NCI-H187 (cell line): ENCODE measurements at places on chromosomes 2 and 18.

DNA sequence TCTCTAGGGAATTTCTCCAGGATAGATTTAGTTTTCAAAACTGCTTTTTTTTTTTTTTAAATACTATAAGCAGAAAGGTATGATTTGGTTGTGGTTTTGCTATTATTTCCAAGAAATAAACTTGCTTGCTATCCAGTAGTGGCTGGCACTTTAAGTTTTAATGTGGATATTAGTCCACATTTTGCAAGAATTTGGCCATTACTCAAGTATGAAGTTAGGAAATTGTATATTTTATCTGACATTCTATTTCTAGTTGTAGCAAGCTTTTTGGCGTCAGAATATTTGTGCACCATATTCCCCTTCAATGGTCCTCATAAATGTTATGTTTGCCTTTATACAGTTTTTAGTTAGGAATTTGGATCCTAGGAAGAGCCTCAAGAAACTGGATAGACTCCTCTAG, 226.3 kb downstream of the ZNF521 start:
- DNase-seq, result no peak

- DNase-seq, result no peak
These were observed 129.9 kb downstream of the PRPF40A start for GRCh38 chr2:152587187-152587947.

- no peak for DNase-seq
These were observed 187.5 kb upstream of the MC4R start for GRCh38 chr18:60560071-60560470.

- no peak for DNase-seq
These were observed 73.4 kb downstream of the SOCS6 start for GRCh38 chr18:70362258-70362657.

DNA sequence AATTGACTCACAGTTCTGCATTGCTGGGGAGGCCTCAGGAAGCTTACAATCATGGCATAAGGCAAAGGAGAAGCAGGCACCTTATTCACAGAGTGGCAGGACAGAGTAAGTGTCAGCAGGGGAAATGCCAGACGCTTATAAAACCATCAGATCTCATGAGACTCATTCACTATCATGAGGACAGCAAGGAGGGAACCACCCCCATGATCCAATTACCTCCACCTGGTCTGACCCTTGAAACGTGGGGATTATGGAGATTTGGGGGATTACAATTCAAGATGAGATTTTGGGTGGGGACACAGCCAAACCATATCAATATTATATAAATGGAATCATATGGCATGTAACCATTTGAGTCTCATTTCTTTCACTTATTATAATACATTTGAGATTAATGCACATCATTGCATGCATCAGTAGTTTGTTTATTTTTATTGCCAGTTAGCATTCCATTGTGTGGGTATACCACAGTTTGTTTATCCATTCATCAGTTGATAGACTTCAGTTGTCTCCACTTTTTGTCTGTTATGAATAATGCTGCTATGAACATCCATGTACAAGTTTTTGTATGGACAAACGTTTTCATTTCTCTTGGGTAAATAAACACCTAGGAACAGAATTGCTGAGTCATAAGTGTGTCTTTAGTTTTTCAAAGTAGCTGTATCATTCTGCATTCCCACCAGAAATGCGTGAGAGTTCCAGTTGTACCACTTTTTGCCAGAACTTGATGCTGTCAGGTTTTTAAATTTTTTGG, 5.8 kb upstream of the SRBD1 start:
- DNase-seq, result no peak

- DNase-seq, result no peak
These were observed 31.3 kb downstream of the MAL start for GRCh38 chr2:95056461-95057459.

GRCh38 chr2:198930170-198930569, 527.6 kb downstream of the SATB2 start:
- DNase-seq, result no peak

- DNase-seq, result no peak
These were observed 1.0 kb upstream of the HS6ST1 start for GRCh38 chr2:128319631-128320191.

DNA sequence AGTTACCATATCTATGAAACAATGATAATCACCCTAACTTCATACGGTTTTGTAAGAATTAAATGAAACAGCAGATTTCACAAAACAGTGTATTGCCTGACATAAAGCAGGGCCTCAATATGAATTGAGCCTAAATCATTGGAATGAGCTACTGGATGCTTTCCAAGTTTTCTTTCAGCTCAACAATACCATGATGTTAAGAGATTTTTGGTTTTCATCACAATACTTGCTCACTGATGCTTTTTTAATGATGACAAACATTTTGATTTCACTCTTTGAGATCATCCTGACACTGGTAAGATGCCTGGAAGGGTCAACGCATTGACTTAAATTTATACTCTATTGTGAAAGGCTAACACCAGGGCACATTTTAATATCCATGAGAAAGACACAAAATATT, 377.5 kb downstream of the ZNF521 start:
- no peak for DNase-seq

DNA sequence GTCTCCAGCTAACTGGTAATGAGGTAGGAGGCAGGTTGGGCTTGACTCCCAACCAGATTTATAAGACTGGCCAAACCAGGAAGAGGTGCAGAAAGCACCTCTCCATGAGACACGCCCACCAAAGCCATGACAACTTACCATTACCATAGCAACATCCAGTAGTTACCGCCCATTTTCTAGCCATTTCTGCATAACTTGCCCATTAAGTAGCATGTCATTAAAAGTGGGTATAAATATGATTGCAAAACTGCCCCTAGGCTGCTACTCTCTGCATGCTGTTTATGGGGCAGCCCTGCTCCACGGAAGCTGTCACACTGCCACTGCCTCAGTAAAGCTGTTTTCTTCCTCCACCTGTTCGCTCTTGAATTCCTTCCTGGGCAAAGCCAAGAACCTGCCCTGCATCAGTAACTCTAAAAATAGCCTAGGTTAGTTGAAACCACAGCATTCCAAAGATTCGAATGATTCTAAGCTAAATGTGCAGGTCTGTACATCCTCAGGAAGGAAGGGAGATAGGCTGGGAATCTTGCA, 131.9 kb downstream of the ATL2 start:
- DNase-seq, result no peak

- DNase-seq, result no peak
These were observed 381.9 kb downstream of the KCNJ3 start for GRCh38 chr2:155080373-155080772.

- no peak for DNase-seq
These were observed 83.1 kb downstream of the FBXO15 start for GRCh38 chr18:74064510-74064909.

- no peak for DNase-seq
These were observed 79.7 kb upstream of the TAF1B start for GRCh38 chr2:9763356-9764152.

- no peak for DNase-seq
These were observed 298.9 kb upstream of the TRIB2 start for GRCh38 chr2:12417786-12418185.

- no peak for DNase-seq
These were observed 489.5 kb downstream of the IRS1 start for GRCh38 chr2:226310146-226310545.

DNA sequence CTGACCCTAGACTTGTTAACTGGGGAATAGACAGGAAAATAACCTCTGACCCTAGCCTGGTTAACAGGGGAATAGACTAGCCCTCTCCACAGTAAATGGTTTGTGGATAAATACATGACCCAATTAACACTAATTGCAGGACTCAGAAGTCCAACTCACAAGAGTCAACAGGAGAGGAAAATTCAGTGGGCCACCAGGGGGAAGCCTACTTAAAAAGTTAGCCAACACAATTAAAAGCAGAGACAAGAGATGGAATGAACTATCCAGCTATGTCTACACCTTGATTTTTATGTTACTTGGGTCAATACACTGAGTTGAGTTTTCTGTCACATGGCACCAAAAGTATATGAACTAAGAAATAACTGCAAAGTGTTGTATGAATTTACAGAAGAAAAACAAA, 158.8 kb upstream of the SLC39A10 start:
- DNase-seq, result no peak

DNA sequence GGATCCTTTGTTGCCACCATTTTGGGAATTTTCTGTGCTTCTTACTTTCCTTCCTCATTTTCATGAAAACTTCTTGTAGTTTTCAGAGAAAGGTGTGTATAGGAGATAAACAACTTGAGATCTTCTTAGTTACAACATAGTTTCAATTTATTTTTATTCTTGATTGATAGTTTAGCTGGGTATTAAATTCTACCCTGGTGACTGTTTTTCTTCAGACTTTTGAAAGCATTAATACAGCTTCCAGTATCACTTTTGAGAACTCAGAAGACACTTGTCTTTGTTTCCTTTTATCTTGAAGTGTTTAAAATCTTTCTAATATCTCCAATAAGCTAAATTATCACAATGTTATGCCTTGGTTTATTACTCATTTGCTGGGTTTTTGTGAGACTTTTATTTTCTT, 167.5 kb upstream of the DPP10 start:
- no peak for DNase-seq

- DNase-seq, result no peak
These were observed 151.6 kb upstream of the ZNF236 start for GRCh38 chr18:76670564-76671288.

DNA sequence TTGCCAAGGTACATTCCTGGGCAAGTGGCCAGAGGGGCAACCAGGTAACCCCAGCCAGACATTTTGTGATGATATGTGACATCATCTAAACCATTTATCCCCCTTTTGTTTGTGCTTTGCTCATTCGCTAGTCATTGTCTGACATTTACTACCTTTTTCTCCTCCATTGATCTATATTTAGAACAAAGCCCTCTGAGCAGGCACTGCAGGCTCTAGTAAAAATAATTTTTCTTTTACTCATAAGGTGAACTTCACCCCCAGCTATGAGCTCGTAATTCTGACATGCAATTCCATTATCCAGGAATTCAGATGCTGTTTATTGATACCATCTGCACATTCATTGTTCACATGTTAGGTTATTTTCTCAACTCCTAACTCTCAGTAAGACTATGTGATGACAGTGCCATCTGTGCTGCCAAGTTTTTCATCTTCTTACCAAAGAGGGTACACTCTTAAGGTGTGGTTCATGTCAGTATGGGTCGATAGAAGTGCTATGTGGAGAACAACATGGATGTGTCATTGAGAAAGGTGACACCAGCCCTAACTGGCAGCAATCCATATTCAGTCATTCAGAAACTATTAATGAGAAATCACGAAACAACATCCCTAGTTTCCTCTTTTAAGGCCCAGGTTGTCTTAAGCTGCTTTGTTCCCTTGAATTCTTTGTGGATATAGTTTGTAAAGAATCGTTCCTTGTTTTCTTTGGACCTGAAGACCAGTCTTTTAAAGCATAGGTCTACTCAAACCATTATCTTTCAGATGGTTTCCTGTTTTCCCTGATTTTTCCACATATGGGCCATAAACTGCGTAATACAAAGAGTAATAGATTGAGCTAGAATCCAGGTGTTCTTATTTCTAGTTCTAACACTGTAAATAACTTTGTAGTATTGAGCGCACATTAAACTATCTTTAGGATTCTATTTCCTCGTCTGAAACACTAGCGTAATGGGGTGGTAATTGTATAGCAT, 978.1 kb upstream of the CDH2 start:
- no peak for DNase-seq

DNA sequence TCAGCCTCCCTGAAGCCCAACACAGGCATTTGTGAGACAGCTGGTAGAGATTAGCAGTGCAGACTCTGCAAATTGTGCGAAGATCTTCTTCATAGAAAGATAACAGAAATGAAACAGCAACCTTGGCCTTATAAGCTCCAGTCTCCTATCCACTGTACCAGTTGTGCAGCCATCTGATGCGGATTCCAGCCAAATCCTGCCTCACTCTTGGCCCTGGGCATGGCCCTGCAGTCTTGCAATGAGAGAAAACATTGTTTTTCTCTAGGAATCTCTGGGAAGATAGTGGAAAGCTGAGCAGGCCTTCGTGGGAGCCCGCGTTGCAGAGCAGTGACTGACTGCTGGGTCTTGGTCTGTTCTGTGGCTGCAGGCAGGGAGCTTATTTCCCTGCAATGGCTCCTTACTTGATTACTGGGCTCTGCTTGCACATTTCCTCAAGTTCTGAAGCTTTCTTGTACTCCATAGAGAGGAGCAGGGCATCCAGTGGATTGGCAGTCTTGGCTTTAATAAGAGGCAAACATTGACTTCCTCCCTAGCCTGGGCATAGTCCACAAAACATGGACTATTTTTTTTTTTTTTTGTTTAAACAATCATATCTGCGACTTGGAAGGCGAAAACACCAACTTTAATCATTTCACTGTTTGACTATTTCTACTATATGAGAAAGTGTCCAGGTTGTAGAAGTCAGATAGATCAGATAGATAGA, 193.0 kb downstream of the ACTR3 start:
- DNase-seq, result no peak
